ENCODE measurements at places on chromosomes 5 and 9.
A peak's percentile ranks its signal among the peaks of the same experiment; 100 is the strongest.

GRCh38 chr5:87268126-87268969 is 665 bp downstream of the RASA1 start:
- DNase-seq, result peak; percentile 13

DNA sequence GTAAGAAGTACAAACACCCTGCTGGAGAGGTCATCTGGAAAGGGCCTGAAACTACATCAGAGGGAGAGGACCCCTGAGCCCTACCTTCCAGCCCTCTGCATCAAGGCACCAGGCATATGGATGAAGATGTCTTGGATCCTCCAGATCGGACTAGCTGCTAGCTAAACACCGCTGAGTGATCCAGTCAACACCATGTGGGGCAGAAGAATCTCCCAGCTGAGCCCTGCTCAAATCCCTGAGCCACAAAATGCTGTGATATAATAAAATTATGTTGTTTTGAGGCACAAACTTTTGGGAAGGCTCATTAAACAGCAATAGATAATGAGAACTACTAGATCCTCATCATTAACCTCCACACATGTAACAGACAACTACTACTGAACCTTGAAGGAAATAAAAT is 155.2 kb downstream of the FRMD3 start:
- DNase-seq, result no peak

DNA sequence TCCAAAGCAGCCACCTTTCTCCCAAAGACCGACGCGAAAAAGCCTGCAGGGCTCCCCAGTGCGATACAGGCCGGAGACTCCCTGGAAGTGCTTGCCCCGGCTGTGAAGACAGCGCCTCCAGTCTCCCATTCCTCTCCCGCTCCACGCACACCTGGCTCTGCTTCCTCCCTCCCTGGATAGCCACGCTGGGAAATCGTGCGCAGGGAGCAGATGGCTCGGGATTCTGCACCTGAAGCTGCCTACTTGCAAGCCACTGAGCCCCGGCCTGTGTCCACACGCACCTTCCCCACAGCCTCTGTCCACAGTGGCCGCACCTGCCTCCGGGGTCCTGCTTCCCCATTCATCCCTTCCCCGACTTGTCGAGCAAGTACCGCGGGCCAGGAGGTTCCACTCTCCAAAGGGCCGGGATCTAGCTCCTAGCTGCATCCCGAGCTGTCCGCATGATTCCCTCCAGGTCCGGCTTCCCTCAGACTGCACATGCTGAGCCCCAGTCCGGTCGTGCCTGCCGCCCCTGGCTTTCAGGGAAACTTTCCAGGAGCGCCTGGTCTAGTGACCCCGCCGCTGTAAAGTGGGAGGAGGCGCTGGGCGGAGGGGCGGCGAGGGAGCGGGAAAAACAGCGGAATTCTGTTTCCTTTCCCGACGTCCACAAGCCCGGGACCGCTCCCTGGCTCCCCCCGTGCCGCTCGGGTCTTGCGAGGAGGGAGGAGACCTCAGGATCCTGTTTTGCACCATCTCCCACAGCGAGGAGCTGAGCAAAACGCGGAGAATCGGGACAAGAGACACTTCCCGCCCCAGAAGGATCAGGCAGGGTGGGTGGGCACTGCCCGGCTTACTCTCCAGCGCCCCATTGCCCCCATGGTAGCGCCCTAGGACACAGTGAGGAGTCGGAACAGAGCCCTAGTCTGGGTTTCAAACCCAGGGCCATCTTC is 2.0 kb downstream of the SEMA6A start:
- no peak for DNase-seq

DNA sequence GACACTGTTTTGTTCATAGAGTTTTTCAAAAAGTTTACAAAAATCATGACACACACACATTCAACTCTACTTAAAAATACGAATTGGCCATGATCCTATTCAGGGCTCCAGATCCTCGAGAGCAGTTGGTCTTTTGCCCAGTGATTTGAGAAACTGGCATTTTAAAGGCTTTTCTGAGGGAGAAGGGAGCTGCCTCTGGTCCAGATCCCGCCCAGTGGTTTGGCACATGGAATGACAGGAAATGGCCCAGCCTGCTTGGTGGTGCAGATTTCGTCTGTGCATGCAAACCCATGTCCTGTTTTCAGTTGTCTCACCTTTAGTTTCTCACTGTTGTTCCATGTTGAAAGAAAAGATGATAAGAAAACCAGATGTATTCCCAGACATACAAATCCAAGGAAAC is 3.6 kb downstream of the CAMK4 start:
- DNase-seq, result no peak

- no peak for DNase-seq
Observed at GRCh38 chr5:2128686-2129355, 246.1 kb upstream of the IRX4 start.

GRCh38 chr5:35540002-35540401 is 77.7 kb upstream of the SPEF2 start:
- no peak for DNase-seq

GRCh38 chr9:104110509-104110908 is 16.4 kb downstream of the SMC2 start:
- no peak for DNase-seq

DNA sequence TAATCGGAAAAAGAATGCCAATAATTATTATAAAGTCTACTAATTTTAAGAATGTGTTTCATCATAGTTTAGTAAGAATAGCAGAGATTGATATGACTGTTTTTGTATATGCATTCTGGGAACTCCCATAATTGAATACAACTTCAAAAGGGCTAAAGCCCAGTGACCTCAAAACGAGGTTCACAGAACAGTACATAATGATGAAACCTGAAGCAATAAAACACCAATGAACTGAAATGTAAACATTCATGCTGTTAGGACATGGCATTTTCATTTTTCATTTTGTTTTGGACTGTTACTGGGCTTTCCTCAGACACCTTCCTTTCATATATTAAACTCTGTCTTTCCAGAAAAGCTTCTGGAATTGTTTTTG is 684 bp upstream of the JMY start:
- DNase-seq, result no peak

DNA sequence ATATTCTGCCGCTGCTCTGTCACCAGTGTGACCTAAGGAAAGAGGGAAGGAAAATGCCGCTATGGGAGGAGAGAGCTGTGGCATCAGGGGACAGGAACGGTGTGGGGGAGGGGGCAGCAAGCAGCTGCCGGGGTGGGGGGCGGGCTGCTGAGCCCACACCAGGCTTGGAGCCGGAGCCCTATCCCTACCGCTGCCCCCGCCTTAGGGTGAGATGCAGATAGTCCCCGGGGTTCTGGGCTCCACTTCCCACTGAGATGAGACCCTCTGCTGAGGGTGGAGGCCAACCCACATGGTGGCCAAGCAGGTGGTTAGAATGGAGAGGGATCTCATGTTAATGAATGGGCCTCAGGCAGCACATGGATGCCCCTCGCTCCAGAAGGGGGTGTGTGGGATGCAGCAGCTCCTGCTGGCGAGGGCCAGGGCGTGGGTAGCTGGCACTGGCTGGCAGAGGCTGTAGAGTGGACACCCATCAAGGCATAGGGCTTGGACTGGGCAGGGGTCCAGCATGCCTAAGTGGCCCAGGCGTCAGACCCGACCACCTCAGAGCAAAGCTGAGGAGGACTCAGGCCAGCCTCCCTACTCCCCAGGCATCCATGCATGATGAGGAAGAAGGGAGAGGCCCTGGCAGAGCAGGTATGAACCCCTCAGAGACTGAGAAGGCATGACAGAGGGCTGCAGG is 131.5 kb downstream of the ZNF354C start:
- DNase-seq, result no peak

DNA sequence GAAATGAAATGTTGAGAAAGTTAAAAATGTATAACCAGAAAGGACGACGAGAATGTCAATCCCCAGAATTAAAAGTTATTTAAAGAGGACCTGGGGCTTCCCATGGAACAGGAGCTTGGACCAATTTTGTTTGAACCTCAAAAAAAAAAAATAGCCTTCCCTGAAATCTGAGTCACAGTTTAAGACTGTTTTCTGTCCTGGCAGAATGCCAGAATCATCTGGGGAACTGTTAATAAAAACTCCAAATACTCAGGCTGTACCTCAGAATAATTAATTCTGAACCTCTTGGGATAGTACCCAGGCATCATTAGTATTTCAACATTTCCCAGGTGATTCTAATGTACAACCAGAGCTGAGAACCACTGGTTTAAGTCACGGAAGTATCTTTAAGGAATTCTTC is 102.2 kb upstream of the SLCO6A1 start:
- no peak for DNase-seq

DNA sequence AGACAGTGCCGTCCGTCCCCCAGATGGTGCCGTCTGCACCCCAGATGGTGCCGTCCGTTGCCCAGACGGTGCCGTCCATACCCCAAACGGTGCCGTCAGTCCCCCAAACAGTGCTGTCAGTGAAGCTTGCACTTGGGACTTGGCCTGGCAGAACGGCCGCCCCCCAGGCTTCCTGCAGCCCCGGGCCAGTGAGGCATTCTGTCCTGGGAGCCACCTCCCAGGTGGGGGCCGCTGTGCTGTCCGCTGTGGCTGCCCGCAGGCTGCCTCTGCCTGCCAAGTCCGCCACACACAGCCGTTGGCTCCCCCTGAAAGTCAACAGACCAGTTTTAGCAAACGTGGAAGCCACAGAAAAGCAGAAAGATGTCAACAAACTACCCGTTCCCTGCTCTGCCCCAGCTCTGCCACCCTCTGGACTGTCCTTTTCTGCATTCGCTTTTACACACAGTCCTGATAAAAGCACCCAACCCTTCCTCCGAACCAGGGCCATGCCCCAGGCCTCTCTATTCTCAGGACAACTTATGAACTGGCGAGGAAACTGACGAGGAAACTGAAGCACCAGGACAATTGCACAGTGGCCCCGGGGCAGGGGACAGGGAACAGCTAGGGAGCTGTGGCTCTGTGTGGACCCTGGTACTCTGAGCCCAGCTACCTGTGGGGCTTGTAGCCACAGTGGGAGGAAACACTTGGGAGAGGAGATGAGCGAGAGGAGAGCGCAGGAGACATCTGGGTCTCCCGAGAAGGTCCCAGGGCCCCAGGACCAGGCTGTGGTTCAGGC is 39.6 kb upstream of the RXRA start:
- DNase-seq, result no peak

DNA sequence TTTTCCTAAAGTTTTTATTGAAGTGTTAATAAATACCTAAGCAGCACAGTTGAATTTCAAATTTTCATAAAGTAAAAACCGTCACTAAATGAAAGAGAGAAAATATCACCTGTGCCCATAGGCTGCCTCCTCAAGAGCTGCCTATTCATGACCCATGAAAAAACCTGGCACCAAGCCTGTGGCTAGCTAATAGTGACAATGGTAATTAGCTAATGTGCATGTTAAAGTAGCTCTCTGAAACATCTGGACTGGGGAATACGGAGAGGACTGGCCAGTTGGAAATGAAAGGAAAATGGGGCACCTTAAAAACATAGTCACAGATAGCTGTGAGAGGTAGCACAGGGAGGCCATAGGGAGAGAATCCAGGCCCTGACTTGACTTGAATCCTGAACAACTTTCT is 5.4 kb upstream of the GNE start:
- no peak for DNase-seq

- DNase-seq, result no peak
Observed at GRCh38 chr9:122900791-122901190, 4.4 kb downstream of the RC3H2 start.

DNA sequence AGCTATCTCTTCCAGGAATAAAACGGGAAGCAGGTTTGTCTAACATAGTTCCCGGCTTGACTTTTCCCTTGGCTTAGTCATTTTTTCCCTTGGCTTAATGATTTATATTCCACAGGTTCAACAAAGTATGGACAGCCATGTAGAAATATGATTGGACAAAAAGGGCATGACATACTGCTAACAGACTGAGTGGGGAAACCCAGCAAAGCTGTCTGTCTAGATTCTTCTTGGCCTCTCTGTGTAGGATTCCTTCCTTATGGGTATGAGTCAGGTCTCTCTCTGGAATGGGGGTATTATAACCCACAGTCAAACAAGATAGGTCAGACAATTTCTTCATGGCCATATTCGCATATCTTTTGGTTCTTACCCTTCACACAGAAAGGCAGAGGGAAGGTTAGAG is 5.7 kb upstream of the MTAP start:
- no peak for DNase-seq

- no peak for DNase-seq
Observed at GRCh38 chr9:88387552-88388202, 567 bp upstream of the SPIN1 start.

DNA sequence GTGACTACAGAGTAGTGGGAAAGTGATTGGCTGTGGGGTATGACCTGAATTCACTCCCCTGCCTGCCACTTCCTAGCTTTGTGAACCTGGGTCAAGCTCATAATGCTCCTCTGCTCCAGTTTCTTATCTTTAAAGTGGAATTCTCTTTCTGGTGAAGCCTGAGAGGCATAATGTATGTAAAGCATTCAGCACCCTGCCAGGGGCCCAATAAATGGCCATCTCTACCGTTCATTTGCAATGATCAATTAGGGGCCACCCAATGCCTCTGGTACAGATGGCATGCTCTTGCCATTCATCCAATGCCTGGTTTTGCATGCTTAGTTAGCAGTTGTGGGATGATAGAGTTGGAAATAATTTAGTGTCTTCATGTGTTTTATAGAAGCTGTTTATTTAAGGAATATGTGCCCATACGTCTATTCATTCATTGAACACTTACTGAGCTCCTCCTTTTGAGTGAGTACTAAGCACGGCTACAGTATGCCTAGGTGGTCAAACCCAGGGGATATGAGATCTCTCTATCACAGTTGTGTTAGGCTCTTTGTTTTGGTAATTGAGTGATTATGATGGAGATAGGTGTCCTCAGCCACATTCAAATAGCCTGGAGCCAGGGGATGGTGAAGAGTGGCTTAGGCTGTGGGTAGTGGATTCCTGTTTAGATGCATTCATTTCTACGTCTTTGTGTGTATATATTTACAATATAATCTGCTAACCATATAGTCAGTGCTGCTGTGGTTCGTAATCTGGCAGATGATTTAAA is 15.3 kb downstream of the ZNF462 start:
- no peak for DNase-seq

GRCh38 chr5:65811004-65811403 is 89.0 kb downstream of the NLN start:
- DNase-seq, result no peak

DNA sequence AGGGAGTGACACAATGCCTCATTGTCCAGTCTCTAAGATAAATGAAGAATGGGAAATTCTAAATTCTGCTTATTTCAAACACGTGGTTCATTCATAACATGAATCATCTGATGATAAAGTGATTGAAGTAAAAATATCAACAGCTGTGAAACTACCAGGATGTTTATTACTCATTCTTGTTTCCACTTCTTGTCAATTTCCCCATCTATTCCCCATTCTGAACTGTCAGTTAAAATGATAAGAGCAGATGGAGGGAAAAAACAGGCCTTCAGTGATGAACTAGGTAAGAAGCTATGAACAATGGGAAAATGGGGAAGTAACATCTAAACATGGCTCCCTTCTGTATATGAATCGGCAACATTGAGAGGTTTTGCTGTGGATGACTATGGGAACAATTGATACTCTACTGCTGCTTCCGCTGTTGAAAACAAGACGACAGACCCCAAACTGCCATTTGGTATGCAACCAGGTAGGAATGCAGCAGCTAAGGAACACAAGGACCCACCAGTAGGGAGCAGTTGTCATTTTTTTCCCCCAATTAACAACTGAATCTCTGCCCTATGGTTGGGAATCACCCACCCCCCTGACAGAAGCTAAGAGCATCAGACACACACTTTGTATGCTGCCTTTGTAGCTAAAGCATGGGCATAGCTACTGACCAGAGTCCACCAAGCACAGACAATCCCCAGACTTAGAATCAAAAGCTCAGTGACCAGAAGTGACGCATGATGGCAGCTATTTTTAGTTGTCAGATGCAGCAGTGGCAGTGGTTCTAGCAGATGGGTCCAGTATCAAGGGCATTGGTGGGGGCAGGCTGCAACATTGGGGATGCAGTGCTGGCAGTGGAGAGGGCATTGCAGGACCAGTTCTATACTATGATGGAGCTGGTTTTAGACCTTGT is 52.9 kb upstream of the ZNF366 start:
- no peak for DNase-seq

All from iPS DF 6.9 (cell line).